Posterior vena cava (tissue), 2 donors: ENCODE measurements at places on chromosomes 3 and 15. TPM values are rescaled to one million over a fixed set of nuclear protein-coding genes. Genes with fewer than 3 reads are reported as not detected.

- peak; percentile 66 for DNase-seq
Measured at GRCh38 chr3:8767256-8767666, 2.2 kb downstream of the OXTR start.

The COL8A1 gene
- total RNA-seq: 105 TPM

- DNase-seq: no peak
Measured at GRCh38 chr3:4001976-4002375, 202.7 kb downstream of the LRRN1 start.

The C2CD4B gene
- 2.0 TPM for total RNA-seq

DNA sequence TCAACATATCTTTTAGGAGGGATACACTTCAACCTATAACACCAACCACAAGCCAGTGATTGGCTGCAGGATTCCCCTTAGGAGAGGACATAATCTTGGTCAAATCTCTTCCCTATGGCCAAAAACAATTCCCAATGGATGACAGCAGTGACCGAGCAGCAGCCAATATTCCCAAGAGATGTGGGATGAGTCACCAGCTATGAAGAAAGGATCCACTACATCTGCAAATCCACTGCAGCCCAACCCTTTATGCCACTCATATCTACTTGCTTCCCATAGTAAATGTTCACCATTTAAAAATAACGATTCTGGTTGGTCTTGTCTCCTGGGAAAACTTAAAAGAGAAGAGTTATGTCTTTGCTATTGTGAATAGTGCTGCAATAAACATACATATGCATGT lies 4.5 kb upstream of the IQCF5 start:
- DNase-seq: no peak

DNA sequence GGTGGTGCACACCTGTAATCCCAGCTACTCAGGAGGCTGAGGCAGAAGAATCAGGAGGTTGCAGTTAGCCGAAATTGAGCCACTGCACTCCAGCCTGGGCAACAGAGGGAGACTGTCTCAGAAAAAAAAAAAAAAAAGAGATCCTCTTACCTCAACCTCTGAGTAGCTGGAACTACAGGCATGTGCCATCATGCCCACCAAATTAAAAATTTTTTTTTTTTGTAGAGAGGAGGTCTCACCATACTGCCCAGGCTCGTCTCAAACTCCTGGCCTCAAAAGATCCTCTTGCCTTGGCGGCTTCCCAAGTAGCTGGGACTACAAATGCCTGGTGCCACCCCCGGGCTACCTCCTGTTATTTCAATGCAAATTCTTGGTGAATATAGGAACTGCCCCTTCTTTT lies 1.5 kb downstream of the UMPS start:
- DNase-seq: no peak

DNA sequence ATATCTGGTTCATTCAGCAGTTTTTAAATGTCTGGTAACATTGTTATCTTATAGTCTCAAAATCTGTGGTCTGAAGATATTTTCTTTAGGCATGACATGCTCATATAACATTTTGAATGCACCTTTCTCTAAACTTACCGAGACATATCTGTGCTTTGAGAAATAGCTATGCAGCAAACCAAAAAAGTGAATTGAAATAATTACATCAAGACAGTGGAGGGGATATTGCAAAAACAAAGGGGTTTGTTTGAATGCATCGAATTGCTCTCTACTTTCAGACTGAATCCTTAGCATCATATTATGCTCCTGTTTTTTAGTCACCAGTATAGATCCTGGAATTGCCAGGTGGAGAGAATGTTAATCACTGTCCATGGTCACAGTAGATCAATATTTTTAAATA lies 5.1 kb downstream of the ARPP21 start:
- DNase-seq: no peak

The GXYLT2 gene
- total RNA-seq: 28.3 TPM

DNA sequence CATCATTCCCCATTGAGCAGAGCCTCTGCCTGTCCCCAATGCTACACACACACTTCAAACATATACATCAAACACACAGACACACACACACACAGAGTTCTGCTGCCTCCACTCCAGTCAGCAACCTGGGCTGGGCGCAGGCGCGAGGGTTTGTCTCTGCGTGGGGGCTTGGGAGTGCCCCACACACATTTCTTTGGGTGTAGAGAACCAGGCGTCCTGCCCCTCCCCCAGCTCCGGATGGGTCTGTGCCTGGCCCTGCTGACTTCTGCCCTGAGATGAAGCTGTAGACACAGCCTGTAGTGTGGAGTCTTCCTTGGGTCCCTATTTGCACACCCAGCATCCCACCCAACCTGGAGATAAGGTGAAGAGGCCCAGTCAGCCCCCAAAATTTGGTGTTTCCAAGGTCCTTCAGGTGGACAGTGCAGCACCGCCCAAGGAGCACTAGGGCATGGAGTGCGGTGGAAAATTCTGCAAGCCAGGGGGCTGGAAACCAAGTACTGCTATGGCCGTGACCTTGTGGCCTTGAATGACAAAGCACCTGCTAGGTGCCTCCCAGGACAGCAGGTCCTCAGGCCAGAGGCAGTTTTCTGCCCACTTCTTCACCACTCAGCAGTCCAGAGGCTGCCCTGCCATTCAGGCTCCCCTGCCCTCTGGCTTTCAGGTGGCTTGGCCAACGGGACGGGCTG lies 26.8 kb downstream of the FBXW12 start:
- peak; percentile 63 for DNase-seq

The AADACL2 gene
- 1.2 TPM for total RNA-seq

The GRIP2 gene
- total RNA-seq: 3.7 TPM

DNA sequence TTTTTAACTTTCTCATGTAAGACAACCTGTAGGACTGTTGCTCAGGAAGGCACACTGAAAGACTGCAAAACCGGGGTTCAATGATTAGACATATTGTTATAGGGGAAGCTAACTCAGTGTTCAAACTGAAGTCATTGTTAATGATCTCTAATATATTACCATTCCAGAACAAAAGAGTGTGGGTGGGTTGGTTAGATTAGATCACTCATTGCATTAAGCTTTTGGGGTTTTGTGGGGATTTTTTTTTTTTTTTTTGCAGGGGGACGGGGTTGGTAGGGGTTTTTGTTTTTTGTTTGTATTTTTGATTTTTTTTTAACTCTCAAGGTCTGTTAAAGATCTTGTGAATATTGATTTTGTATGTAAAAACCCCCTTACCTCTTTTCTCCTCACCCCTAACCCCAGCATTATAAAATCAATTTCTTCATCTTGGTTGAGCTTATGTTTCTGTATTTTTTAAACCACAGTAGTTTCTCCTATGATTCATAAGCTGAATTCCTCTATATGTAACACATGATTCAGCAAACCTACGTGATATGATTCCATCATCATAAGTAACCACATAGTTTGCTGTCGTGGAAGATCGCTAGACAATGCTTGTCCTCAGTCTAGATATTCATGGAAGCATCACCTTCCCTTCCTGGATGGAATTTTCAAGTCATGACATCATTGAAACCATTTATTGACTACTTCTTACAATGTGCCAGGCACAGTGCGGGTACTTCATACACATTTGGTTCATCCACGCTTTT lies 544.1 kb upstream of the MDFIC2 start:
- no peak for DNase-seq

DNA sequence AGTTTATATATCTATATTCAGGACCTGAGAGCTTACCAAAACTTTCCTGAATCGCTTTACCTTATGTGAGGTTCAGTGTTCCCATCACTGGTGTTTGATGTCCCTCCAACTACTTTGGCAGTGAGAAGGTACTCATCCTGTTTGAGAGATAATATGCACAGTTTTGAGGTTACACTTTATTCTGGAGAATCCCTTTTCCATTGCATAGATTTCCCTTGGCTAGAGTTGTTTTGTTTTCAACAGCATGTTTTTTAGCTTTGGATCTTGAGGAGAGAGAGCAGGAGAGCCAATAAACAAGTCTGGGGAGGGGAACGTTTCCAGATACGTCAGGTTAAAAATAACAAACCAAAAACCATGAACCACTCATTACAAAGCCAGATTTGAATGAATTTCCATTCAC lies 33.6 kb downstream of the CD200 start:
- DNase-seq: no peak

GRCh38 chr3:108931035-108931434 lies 22.6 kb downstream of the GUCA1C start:
- DNase-seq: no peak

GRCh38 chr3:52238761-52239701 lies at the start of gene TWF2:
Gene TWF2, minus strand, starts transcription at chr3:52239158. Its CDS starts 142 bp downstream, at chr3:52239016.
- DNase-seq: peak; percentile 95

The RBP2 gene
- 1.1 TPM for total RNA-seq

- no peak for DNase-seq
Measured at GRCh38 chr3:147540921-147541320, 131.8 kb downstream of the ZIC1 start.

The NR2E3 gene
- not detected for total RNA-seq

The DGKG gene
- 16.7 TPM for total RNA-seq

GRCh38 chr3:15556512-15556911 lies 35.0 kb upstream of the COLQ start:
- no peak for DNase-seq

The FAM81A gene
- 1.7 TPM for total RNA-seq

- no peak for DNase-seq
Measured at GRCh38 chr3:186534113-186534669, 10.0 kb downstream of the CRYGS start.

GRCh38 chr3:41137686-41138111 lies 61.6 kb upstream of the CTNNB1 start:
- no peak for DNase-seq

The GP9 gene
- total RNA-seq: 0.48 TPM

GRCh38 chr15:99202176-99202552 lies 47.2 kb downstream of the TTC23 start:
- no peak for DNase-seq

The GRAMD1C gene
- total RNA-seq: 1.1 TPM

DNA sequence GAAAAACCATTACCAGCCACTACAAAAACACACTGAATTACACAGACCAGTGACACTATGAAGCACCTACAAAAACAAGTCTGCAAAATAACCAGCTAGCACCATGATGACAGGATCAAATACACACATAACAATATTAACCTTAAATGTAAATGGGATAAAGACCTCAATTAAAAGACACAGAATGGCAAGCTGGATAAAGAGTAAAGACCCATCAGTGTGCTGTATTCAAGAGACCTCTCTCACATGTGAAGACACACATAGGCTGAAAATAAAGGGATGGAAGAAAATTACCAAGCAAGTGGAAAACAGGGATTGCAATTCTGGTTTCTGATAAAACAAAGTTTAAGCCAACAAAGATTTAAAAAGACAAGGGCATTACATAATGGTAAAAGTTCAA lies 482.7 kb upstream of the MCTP2 start:
- no peak for DNase-seq

DNA sequence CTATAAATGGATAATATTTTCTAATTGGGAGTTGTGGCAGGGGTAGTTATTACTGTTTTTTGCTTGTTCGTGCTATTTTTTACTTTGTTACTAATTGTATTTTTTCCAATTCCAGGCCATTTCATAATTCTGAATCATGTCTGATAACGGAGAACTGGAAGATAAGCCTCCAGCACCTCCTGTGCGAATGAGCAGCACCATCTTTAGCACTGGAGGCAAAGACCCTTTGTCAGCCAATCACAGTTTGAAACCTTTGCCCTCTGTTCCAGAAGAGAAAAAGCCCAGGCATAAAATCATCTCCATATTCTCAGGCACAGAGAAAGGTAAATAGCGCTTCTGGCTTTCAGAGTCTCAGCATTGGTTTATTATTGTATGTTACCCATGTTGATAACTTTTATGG lies 42.9 kb downstream of the PAK2 start:
- DNase-seq: no peak

DNA sequence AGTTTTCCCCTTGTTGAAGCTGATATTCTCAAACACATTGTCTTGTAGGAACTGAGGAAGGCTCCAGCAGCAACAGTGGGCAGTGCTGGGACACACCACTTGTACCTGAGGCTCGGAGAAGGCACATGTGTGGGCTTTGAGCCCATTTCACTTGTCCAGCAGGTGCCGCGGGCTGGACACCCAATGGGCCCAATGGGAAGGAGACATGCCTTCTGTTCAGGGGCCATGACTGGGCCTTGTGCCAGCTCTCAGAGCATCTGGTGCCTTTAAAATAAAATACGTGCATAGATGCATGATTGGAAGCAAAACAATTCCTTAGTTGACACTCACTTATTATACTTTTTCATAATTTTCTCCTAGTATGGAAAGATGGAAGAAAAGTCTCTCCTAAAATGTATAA lies 334.2 kb downstream of the KLF13 start:
- DNase-seq: no peak

DNA sequence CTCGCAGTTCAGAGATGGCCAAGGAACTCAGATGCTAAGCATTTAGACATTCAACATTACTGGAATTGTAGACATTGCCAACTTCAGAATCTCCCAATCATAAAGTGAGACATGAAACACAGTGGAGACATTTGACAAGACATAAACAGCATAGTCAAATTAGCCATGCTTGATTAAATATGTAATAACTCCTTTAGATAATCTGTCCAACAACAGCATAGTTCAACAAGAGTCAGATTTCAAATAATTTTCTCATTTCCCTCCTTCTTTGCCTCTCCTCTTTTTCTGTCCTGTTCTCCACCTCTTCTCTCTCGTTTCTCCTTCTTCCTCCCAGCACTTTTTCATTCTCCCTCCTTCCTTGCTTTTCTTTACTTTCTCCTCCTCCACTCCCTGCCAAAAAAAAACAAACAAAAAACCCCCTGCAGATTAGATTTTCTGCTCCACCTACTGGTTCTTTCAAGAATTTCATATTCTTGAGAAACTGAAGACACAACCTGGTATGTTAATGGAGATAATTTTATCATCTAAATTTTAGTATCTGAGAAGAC lies 20.2 kb downstream of the CPOX start:
- no peak for DNase-seq

The CRBN gene
- 45.9 TPM for total RNA-seq

DNA sequence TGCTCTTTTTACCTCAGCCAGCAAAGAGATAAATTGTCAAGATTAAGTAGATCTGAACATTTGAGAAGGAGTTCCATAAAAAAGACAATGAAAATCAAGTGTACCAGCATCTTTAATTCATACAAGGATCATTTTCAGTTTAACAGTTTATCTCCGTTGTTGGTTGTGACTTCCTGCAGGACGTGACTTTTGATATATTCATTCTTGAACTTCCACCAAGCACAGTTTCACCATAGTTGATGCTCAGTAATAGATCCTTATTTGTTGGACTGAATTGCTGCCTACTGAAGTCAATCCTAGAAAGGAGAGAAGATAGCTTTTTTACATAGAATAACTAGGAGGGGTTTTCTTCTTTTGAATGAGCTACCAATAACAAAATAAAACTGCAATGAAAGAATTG lies 408.2 kb downstream of the LPP start:
- DNase-seq: no peak

DNA sequence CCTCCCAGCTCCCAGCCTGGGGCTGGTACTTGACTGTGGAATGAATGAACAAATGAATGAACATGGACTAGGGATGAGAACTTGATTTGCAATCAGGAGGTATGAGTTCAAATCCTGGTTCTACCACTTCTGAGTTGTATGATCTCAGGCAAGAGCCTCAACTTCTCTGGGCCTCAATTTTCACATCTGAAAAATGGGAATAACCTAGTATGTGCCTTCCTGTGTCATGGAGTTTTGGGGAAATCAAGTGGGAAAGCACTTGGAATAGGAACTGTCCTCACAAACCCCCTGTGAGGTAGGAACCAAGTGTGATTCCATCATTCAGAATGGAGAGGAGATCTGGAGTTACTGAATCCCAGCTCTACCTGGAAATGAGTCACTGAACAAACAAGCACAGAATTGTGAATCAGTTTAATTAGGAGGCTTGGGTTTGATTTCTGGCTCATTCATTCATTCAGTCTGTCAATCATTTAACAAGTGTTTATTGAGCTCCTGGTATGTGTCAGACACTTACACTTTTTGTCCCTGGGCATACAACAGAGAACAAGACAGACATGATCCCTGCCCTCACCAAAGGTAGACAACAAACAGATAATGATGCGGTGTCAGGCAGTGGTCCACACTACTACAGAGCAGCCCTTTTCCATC lies 29.7 kb downstream of the DNASE1L3 start:
- no peak for DNase-seq
